ENCODE measurements at places on chromosomes 5 and 9.

DNA sequence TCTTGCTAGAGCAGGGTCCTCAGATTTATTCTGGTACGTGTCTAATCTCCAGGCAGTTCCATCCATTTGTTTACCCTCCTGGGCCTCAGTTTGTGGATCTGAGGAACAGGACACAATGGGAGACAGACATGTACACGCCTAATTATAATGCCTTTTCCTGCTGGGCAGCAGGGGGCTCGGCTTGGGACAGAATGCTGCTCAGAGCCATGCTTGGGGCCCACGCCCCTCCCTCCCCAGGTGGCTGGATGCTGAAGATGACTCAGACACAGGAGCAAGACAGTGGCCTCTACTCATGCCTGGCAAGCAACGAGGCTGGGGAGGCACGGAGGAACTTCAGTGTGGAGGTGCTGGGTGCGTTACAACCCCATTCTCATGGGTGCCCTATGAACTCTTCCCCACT lies 72.7 kb upstream of the ASS1 start:
- DNase-seq = no peak

GRCh38 chr5:113038714-113039113 lies 62.1 kb downstream of the DCP2 start:
- no peak for DNase-seq

- no peak for DNase-seq
These were observed 45.9 kb upstream of the PJA2 start for GRCh38 chr5:109455598-109456096.

GRCh38 chr5:149474198-149474597 lies 77.0 kb downstream of the CSNK1A1 start:
- no peak for DNase-seq

DNA sequence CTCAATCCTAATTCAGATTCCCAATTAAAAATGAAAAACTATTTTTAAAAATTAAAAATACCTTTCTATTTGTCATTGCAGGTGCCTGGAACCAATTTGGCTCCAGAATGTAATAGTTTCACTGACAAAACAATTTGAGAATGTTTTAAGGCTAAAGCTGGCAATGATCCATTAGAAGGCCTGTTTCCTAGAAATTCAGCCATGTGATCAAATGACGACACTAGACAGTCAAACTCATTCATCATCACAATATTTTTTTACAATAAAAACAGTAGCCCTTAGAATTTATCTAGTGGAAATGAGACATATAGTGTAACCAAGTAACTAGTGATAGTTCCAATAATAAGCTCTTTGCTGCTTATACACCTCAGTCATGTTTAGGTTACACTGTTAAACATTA lies 75.4 kb upstream of the MAP3K1 start:
- no peak for DNase-seq

- no peak for DNase-seq
These were observed 40.4 kb downstream of the PTAR1 start for GRCh38 chr9:69719367-69719766.

DNA sequence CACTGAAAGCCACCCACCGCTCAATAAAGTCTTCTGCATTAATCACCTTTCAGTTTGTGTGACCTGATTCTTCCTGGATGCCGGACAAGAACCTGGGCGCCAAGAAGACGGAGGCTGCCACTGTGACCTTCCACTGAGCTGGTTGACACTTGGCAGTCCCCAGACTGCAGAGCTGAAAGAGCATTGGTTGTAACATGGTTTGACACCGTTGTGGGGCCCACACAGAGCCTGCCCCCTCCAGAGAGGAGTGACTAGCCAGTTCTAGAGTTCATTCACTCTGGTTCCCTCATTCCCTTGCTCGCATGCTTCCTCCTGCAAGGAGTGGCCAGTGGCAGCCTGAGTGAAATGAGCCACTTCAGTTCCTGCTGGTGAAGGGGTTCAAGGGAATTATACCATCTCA lies 86.2 kb upstream of the ANXA1 start:
- no peak for DNase-seq

GRCh38 chr5:175059687-175060211 lies 335.4 kb downstream of the MSX2 start:
- DNase-seq = no peak

GRCh38 chr9:34566322-34566721 lies 23.2 kb downstream of the CNTFR start:
- DNase-seq = no peak
